ENCODE measurements at places on chromosomes 6 and 20. TPM values are rescaled to one million over a fixed set of nuclear protein-coding genes. Genes with fewer than 3 reads are reported as not detected.

The DDX43 gene
- 0.95 TPM for total RNA-seq

The ZNF133 gene
- 16.9 TPM for total RNA-seq

The HLA-DRB5 gene
- total RNA-seq = 16.5 TPM

The PPP1R14C gene
- total RNA-seq = 0.12 TPM

The UNC93A gene
- total RNA-seq = not detected
